Cardiac fibroblast (primary cell): ENCODE measurements at places on chromosomes 5 and 9.

DNA sequence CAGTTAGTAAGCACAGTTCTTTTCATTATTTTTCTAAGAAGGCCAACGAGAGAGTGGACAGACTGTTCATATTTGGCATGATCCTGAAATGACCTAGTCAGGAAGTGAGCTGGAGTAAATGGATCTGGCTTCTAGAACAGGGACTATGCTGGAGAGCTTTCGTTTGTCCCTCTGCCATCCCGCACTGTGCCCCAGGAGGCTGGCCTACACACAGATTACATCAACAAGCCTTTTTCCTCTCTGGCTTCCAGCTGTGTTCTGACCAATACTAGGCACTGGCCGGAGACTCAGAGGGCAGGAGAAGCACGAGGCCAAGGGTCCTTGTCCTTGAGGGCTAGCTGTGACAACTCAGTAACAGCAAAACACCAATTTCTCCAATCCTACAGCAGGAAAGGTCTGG lies 127.8 kb downstream of the MED27 start:
- DNase-seq, result peak; percentile 69

- DNase-seq, result no peak
Measured at GRCh38 chr5:177504086-177505056, 5.3 kb downstream of the DOK3 start.

- DNase-seq, result no peak
Measured at GRCh38 chr5:143759396-143760130, 52.4 kb upstream of the HMHB1 start.

- DNase-seq, result no peak
Measured at GRCh38 chr5:175544108-175544511, 65.8 kb downstream of the SFXN1 start.

DNA sequence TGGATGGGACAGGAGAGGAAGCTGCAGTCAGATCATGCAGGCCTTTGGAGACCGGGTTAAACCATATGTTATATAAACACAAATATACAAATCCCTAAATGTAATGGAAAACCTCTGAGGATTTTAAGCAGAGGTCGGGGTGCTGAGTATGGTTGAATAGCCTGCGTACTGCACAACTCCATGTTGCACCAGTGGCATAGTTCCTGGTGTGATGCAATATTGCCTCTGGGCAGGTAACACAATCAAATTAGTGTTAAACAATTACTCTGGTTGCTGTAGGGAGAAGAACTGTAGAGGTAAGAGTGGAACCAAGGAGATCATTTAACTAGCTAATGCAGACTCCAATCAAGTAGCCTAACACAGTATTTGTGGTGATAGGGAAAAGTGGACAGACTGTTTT lies 21.3 kb upstream of the RNF145 start:
- DNase-seq, result no peak

GRCh38 chr9:26801772-26802171 lies 90.8 kb downstream of the CAAP1 start:
- no peak for DNase-seq

- no peak for DNase-seq
Measured at GRCh38 chr5:118989816-118990215, 1.5 kb upstream of the DTWD2 start.
